A549 treated with Hydrocortisone at 1 μM for 4 hours (cell line): ENCODE measurements at places on chromosomes 3 and 15. TPM values are rescaled to one million over a fixed set of nuclear protein-coding genes. Genes with fewer than 3 reads are reported as not detected.

Gene TF
- total RNA-seq = 0.91 to 2.4 TPM (median 1.4 TPM) in 5 replicates

Gene GPR62
- not detected in 5 replicates for total RNA-seq

Gene CPNE9
- total RNA-seq = 0.10 to 0.30 TPM (median 0.18 TPM) in 5 replicates

Gene SIN3A
- 21.9 to 33.9 TPM (median 29.7 TPM) in 5 replicates for total RNA-seq

Gene CAMP
- total RNA-seq = 0.20 TPM in 1 of 5 replicates, not detected in the others

Gene ECE2
- total RNA-seq = not detected in 5 replicates
